ENCODE measurements at places on chromosomes 6 and 20. TPM values are rescaled to one million over a fixed set of nuclear protein-coding genes. Genes with fewer than 3 reads are reported as not detected.

BIRC7 gene
- 2.9 TPM for total RNA-seq

PGBD1 gene
- 7.9 TPM for total RNA-seq

TREML4 gene
- total RNA-seq: not detected

FERMT1 gene
- 10.9 TPM for total RNA-seq

INSM1 gene
- total RNA-seq: not detected

MAP3K7 gene
- 33.8 TPM for total RNA-seq

COL19A1 gene
- 0.10 TPM for total RNA-seq

HTR1E gene
- total RNA-seq: not detected

CCDC170 gene
- total RNA-seq: 0.10 TPM

CDSN gene
- 0.22 TPM for total RNA-seq

RAMACL gene
- total RNA-seq: 1.3 TPM

GCNT2 gene
- total RNA-seq: 13.0 TPM

PGK2 gene
- total RNA-seq: not detected

MUC21 gene
- not detected for total RNA-seq

FIG4 gene
- 8.4 TPM for total RNA-seq

TGM2 gene
- 98.9 TPM for total RNA-seq

DUSP15 gene
- total RNA-seq: 1.2 TPM

CASS4 gene
- 2.3 TPM for total RNA-seq

ANKEF1 gene
- total RNA-seq: 2.6 TPM

DYNLT2 gene
- 1.0 TPM for total RNA-seq

TRMT11 gene
- total RNA-seq: 18.2 TPM

SNAP91 gene
- 0.24 TPM for total RNA-seq
